ENCODE measurements at places on chromosomes 1 and 21.

GRCh38 chr1:168050307-168050706 lies 86.4 kb downstream of the GPR161 start:
- no peak for DNase-seq

GRCh38 chr1:179588425-179589024 lies 3.1 kb upstream of the TDRD5 start:
- DNase-seq: no peak

GRCh38 chr1:172959571-172959970 lies 91.2 kb downstream of the TNFSF18 start:
- DNase-seq: no peak

GRCh38 chr1:156813298-156813697 lies 3.4 kb downstream of the SH2D2A start:
- no peak for DNase-seq

GRCh38 chr21:15406791-15407190 lies 323.0 kb upstream of the USP25 start:
- DNase-seq: no peak

DNA sequence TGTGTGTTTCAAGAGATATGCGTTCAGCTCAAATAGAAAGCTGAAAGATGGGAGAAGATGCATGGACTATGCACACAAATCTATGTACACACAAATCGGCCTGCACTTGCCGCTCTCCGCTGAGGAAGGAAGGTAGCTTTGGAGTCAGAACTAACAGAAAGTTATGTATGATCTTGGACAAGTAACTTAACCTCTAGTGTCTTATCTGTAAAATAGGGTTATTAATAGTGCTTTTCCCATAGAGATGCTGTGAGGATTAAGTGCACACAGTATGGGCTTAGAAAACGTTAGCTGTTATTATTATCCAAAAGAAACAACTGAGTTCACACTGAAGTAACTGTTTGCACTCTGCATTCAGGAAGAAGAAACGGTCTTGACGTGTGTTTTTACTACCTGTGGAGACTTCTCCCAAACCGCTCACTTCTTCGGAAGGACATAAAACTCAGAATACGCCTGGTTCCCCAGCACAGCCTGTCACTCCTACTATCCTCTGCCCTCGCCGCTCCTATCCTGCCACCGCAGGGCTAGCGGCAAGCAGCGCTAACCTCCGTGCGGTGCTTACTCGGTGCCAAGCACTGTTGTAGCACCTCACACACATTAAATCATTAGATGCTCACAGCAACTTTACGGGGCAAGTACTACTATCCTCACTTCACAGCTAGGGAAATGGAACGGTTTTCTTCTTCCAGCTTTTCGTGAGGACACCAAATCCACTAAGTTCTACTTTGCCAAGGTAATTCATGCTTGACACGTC lies 1.3 kb downstream of the TGFBR3 start:
- DNase-seq: peak; percentile 52

GRCh38 chr1:226921504-226921903 lies 18.6 kb upstream of the COQ8A start:
- no peak for DNase-seq

All from Right ventricle myocardium superior (tissue), 1 donor.